ENCODE measurements at places on chromosomes 3 and 15.

DNA sequence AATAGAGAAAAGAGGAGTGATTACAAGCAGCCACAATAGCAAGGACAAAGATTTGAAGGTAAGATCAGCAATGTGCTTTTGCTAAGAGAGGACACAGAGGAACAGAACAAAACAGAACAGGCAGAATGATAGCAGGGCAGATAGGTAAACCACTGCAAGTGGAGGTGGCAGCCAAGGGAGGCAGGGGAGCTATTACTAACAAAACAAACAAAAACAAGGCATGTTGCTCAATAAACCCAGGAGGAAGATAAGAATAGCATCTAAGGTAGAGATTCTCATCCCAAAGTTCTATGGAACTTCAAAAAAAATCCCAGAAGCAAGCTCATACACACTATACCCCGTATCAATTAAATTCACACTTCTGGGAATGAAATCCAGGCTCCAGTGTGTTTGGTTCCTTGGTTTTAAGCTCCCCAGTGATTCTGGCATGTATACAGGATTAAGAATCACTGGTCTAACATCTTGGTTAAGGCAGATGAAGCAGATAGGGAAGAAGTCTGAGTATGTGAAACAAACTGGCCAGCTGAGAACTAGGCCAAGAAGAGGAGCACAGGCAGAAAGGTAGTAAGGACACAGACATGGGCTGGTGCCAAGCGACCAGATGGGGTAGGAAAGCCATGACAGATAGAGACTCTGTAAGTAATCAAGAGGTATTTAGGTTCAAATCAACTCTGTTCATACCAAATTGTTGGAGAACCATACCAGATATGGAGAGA is 189.2 kb downstream of the DTWD1 start:
- no peak for DNase-seq

- DNase-seq: no peak
Measured at GRCh38 chr3:37067577-37067976, 74.3 kb downstream of the MLH1 start.

DNA sequence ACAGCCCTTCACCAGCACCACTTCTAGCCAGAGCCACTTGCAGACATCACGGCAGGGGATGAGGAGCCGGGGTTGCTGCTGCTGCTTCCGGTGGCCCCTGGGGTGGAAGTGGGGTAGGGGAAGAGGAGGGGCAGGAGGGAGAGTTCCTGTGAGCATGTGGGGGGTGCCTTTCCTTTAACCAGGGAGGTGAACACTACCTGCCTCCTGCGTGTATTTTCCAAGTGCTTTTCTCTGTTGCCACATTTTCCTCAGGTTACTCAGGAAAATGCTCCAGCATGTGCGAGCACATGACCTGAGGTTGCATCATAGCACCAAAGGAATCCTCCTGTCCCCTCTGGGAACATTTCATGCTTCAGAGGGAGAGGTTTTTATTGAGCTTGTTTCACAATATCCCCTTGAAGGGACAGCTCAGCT is 12.2 kb upstream of the SACM1L start:
- DNase-seq: peak; percentile 28

DNA sequence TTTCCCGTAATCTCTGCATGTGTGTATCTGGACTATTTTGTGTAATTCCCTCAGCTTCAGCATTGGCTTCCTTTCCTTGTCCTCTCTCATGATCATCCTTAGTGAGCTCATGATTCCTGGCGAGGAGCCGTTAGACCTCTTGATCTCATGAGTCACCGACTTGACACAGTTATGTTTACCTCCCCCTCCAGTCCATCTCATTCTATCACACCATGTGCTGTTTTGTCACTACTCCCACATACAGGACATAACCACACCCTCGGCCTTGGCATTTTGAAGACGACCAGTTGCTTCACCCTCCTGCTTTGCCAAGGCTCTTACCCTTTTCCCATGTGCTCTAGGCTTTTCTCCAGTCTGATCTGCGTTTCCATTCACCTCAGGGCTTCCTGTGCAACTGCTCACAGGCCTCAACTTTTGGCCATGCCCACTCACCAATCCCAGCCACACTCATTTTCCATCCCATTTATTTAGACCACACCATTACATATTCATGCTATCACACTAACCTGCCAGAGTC is 41.5 kb downstream of the CP start:
- DNase-seq: no peak
